ENCODE measurements at places on chromosomes 7 and 10.

DNA sequence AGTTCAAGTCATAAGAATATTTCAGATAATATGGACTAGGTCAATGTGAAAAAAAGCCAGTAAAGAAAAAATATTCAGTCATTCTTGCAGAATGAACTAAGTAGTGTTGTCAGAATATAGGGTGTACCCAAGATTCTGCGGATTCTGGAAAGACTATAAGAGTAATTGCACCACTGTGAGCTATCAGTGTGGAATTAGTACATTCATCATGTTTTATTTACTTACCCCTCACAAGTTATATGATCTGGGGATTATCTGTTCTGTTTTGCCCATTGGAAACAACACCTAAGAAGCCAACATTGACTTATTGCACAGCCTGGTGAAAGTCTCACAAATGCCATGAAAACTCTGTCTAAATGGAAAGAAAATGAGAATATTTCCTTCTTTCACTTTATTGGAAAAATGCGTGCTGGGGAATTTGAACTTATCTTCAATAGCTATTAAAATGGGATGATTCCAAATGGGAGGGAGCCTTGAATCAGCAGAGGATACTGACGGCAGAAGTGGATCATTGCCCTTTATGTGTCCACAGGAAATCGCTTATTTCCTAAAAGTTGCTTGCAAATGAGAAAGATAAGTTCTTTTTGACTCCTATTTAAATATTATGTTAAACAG is 563.3 kb upstream of the POM121L12 start:
- DNase-seq, result no peak

DNA sequence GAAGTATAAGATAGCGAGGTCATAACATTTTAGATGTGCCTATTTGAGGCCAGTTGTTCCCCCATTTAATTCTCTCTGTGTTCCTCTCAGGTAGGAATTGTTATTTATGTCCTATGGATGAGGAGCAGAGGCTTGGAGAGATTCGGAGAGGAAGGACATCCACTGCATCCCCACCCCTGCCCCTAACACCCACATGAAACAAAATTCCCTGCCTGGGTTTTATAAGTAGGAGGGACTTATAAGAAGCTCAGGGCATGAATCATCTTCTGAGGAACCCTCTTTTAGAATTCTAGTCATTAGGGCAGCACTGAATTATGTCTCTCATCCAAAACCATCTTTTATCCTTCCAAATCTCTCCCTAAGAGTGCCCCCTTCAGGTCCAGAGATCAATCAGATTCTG is 5.0 kb downstream of the CHAT start:
- DNase-seq, result no peak

DNA sequence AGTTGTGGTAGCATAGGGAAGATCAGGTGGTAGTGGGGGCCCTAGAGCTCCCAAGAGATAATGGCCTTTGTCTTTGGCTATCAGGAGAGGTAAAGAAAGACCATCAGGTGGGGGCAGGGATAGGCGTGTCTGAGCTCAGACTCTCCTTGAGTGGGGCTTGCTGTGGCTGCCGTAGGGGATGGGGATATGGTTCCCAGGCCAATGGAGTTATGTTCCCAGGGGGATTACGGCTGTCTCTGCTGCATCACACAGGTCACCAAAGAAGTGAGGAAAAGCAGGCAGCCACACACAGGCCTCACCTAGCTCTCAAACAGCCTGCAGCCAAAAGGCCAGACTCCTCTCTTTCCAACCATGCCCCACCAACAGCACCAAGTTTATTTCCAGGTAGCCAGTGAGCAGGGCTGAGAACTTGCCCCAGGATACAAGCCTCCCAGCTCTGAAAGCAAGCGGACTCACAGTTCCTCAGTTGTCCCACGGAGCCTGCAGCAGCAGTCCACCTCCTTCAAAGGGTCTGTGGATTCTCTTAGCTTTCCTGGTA is 37.6 kb upstream of the C1QL3 start:
- no peak for DNase-seq

DNA sequence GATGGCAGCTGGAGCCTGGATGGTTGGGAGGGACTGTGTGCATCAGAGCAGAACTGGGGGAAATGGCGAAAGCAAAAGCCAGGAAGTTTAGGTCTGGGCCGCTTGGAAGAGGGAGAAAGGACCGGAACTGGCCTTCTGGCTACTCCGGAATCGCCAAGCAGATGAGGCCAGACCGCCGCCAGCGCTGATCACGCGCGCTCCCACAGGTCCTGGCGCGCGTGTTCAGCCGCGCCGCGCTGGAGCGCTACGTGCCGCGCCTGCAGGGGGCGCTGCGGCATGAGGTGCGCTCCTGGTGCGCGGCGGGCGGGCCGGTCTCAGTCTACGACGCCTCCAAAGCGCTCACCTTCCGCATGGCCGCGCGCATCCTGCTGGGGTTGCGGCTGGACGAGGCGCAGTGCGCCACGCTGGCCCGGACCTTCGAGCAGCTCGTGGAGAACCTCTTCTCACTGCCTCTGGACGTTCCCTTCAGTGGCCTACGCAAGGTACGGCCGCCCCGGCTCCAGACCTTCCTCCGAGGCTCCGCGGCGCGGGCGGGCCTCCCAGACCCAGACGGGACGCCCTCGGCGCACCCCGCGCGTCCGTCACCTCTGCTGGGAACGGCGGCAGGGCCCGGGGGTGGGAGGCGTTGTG is 2.0 kb downstream of the CYP26C1 start:
- peak; percentile 83 for DNase-seq

- no peak for DNase-seq
These were observed 85.8 kb downstream of the HIF1AN start for GRCh38 chr10:100621360-100622205.
